ENCODE measurements at places on chromosomes 13 and 19.

- DNase-seq: peak; percentile 13
Observed at GRCh38 chr19:44303976-44304568, 753 bp downstream of the ZNF235 start.

GRCh38 chr13:110976785-110977184 is 61.9 kb upstream of the ANKRD10 start:
- DNase-seq: no peak

GRCh38 chr13:79781829-79782540 is 301.0 kb downstream of the NDFIP2 start:
- DNase-seq: no peak

DNA sequence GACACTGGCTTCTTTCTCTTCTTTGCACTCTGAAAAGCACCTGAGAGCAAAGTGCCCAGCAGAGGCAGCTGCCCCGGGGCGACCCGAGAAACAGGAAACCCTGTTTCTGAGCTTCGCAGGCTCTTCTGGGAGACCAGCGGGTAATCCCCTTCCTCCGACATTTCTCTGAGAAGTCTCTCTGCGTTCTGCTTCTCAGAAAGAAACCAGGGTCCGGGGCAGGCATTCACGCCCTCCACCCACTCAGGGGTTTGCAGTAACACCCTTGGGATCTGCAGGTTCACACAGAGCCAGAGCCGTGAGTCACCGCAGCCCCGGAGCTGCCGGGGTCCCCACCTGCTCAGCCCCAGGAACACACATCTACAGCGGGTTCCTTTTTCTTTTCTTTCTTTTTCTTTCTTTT is 86.0 kb downstream of the GADD45B start:
- no peak for DNase-seq

- DNase-seq: no peak
Observed at GRCh38 chr13:46817095-46817494, 20.1 kb upstream of the ESD start.

GRCh38 chr19:48059331-48059730 is 15.5 kb upstream of the CABP5 start:
- no peak for DNase-seq

GRCh38 chr19:6375411-6376010 is at the start of gene PSPN:
TSS of gene PSPN (minus strand) at chr19:6375933. CDS start at chr19:6375849, 84 bp downstream.
- DNase-seq: no peak

DNA sequence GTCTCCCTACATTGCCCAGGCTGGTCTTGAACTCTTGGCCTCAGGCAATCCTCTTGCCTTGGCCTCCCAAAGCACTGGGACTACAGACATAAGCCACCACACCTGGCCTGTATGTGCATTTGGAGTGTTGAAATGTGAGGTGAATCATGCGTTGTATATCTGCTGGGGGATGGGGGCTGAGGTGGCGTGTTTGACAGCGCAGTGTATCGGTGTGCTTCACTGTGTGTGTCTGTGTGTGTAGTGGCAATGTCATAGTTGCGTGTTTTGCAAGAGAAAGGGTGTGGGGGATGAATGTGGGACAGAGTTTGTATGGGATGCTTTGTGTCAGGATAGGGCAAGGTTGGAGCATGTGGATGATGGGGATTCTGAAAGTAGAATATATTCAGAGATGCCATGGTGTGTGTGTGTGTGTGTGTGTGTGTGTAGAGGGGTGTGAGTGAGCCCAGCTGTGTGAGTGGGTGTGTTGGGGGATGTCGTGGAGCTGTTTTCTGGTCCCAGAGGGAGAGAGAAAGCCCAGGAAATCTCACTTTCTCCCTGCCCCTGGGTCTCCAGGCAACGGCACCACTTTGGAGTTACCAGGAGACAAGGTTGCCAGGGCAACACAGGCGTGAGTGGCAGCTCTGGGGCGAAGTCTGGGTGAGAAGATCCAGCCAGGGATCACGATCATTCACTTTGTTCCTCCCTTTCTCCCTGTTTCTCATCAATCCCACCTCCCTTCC is 1.1 kb upstream of the SWSAP1 start:
- DNase-seq: no peak

DNA sequence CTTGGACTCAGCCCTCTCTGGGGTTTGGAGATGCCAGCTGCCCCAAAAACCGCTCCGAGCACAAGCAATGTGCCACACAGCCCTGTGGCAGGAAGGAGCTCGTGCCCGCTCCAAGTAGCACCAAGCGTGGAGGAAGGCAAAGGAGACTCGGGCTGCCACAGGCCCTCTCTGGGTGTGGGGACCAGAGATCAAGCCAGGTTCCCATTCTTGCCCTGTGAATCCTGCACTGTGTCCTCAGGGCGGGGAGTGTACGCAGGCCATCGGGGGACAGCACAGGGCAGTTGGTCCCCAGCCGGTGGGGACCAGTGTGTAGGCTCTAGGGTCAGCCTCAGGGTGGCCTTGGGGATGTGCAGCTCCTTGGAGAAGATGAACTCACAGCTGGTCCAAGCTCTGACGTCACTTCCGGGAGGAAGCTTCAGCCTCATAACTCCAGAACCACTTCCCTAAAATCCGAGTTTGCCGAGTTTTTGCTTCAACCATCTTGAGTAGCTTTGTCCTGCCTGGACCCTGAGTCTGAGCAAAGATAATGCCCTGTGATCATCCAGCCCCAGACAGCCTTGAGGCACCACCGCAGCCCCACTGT is 9.3 kb upstream of the CPAMD8 start:
- no peak for DNase-seq

DNA sequence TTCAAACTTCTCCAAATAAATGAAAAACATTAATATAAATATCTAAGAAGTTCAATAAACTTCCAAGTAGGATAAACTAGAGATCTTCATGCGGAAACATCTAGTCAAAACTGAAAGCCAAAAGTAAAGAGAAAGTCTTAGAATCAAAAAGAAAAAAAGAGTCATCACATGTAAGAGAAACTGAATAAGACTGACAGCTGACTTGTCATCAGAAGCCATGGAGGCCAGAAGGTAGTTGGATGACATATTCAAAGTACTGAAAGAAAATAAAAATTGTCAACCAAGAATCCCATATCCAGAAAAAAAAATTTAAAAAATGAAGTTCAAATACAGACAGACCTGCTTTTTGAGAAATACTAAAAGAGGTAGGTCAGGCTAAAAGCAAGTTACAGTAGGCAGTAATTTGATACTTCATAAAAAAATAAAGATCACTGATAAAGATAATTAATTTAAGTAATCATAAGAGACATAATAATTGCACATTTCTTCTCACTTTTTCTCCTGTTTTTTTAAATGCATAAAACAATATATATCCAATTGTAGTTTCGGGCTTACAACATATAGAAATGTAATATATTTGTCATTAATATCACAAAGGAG is 327.6 kb upstream of the PCDH9 start:
- DNase-seq: no peak

- no peak for DNase-seq
Observed at GRCh38 chr13:23865906-23866305, 23.3 kb downstream of the MIPEP start.

- no peak for DNase-seq
Observed at GRCh38 chr13:74026753-74027152, 107.5 kb downstream of the KLF12 start.

GRCh38 chr19:15154002-15154612 is 46.7 kb downstream of the NOTCH3 start:
- no peak for DNase-seq

GRCh38 chr19:34686455-34686854 is 9.0 kb downstream of the ZNF302 start:
- DNase-seq: no peak

- no peak for DNase-seq
Observed at GRCh38 chr13:28041031-28041461, 52.6 kb upstream of the URAD start.

GRCh38 chr19:32497391-32497790 is 83.6 kb upstream of the PDCD5 start:
- no peak for DNase-seq

DNA sequence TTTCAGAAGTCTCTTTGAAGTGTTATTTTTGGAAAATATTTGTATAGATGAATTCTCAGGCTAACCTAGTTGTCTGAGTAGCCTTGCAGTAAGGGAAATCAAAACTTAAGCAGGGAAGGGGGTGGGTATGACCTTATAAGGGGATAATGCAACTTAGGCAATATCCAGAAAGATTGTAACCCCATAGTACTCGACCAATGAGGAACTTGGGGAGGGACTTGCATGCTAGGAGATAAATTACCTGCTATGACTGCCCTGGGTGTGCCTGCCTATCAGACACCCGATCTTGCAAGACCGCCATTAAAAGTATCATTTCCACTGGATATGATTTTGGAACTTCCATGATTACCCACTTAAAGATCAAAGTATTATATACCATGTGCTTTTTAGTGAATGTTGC is 23.0 kb upstream of the RFXAP start:
- no peak for DNase-seq

DNA sequence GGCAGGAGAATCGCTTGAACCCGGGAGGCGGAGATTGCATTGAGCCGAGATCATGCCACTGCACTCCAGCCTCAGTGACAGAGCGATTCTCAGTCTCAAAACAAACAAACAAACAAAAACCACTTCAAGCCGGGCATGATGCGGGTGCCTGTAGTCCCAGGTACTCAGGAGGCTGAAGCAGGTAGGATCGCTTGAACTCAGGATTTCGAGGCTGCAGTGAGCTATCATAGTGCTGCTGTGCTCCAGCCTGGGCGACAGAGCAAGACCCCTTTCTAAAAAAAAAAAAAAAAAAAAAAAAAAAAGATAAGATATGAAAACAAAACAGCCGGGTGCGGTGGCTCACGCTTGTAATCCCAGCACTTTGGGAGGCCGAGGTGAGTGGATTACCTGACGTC is 12.9 kb downstream of the PPP1R14A start:
- DNase-seq: no peak

GRCh38 chr13:41563341-41563983 is 106.1 kb downstream of the RGCC start:
- no peak for DNase-seq

DNA sequence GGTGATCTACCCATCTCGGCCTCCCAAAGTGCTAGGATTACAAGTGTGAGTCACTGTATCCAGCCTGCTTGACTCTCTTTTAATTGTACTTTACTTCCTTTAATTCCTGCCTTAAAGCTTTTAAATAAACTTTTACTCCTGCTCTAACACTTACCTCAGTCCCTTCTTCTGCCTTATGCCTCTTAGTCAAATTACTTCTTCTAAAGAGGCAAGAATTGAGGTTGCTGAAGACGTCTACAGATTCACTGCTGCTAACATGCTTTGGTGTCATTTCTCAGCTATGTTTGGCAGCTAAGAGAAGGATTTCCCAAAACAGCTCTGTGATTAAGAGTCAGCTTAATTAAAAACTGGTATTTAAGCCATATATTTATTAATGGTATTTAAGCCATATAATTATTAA is 32.9 kb upstream of the CD177 start:
- DNase-seq: no peak

DNA sequence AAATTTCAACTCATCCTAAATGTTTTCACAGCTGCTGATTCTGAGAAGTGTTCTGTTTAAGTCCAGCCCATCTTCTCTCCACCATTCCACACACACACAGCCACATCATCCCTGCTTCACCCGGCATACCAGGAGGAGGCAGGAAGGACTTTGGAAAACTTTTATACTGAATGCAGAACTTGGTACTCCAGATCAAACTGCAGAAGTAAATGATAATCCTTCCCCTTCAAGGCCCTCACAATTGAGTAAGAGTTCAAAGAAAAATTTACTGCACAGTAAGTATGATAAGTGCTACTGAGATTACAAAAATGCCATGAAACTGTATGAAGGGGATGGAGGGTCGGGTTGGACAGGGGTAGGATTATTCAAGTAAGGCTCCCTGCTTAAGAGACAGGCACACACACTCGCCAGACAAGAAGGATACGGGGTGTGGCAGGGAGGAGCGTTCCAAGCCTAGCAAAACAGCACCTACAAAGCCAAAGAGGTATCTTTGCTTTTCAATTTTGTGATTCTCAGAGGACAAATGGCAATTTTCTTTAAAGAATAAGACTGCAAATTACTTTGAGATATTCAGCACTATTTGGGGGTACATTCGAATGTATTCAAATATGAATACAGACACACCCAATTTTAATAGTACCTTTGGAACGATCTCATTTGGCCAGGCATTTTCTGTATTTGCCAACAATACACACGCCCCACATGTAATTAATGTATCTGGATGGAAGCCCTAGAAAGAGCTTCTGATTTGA is 2.5 kb downstream of the USP12 start:
- DNase-seq: no peak

DNA sequence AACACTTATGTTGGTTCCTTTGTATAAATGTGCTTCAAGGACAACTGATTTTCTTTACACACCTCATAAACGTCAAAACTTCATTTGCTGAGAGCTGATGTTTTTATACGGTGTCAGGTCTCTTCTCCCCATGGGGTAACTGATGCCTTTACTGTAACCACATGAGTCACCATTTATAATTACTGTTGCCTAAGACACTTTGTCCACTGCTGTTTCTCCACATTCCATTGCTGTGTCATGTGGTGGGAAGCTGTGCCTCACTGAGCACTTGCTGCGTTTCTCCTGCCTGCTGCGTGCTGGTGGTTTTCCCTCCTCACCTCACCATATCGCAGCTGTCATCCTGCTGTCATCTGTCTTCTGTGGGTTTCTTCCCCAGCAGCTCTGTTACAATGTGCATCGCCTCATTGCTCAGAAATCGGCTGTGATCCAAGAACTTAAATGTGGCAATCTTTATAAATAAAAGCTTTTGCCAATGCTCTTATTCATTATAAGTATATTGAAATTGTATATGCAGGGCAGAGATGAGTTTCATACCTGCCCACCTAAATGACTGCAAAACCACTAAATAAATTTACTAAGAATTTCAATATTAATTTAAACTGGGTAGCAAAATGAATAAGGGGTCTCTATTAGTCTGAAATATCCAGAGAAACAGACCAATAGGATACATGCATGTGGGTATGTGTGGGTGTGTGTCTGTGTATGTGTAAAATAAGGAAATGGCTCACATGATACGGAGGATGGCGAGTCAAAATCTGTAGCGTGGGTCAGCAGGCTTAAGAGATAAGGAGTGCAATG is 547.0 kb upstream of the SLITRK5 start:
- DNase-seq: peak; percentile 50

DNA sequence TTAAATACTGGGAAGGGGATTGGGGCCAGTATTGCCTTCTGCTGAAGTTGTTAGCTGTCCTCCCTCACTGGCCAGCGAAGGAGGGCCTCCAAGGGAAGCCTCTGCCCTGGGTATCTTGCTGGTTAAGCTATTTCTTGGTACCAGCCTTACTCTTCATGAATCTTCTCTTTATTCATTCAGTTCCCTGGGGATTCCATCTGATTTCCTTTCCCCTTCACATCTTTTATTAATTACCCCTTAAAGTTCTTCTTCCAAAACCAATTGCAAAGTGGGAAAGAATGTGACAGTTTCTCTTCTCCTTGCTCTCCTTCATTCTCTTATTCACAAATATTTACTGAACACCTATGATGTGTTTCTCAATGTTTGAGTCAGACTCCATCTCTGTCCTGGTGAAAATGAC is 36.7 kb upstream of the STK24 start:
- no peak for DNase-seq

DNA sequence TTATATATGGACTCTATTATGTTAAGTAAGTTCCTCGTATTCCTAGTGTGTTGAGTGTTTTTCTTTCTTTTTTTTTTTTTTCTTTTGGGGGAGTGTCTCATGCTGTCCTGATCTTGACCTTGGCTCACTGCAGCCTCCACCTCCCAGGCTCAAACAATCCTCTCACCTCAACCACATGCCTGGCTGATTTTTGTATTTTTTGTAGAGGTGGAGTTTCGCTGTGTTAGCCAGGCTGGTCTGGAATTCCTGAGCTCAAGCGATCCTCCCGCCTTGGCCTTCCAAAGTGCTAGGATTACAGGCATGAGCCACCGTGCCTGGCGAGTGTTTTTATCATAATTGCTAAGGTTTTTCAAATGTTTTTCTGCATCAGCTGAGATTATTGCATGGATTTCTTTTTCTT is 10.7 kb upstream of the ZNF480 start:
- no peak for DNase-seq

Data from HTR-8/SVneo (cell line).